HuH-7 (cell line): ENCODE measurements at places on chromosomes 2 and 18.
A peak's percentile ranks its signal among the peaks of the same experiment; 100 is the strongest.

DNA sequence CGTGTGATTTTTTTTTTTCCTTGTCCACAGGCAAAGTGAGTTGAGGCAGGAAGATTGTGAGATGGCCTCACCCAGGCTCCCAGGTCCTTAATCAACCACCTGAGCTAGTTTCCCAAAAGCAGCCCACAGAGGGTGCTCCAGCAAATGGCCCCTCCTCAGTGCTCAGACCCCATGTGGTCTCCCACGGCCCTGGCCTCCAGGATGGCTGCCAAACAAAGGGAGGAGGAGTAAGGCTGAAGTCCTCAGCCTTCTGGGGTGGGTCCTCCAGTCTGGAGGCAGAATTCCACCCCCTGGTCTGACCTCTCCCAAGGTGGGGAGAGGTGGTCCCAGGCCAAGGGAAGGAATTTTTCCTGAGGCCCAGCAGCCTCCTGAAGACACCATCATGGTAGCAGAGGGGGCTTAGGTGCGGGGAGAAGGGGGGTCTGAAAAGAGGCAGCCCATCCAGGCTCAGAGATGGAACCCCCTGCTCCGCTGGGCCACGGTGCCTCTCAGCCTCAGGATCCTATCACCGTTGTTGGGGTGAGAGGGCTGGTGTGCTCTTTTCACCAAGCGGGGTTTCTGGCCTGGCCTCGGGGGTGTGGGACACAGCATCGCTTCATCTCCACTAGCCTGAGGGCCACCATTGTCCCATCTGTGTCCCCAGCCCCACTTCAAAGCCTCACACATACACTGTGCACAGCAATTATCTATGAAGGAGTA is 2.3 kb downstream of the NGEF start:
- no peak for DNase-seq

GRCh38 chr2:163734881-163735684 is 725 bp downstream of the FIGN start:
- no peak for DNase-seq

GRCh38 chr2:17470855-17471641 is 47.2 kb downstream of the RAD51AP2 start:
- DNase-seq = peak; percentile 7

GRCh38 chr2:33503002-33503401 is 26.6 kb downstream of the RASGRP3 start:
- no peak for DNase-seq

DNA sequence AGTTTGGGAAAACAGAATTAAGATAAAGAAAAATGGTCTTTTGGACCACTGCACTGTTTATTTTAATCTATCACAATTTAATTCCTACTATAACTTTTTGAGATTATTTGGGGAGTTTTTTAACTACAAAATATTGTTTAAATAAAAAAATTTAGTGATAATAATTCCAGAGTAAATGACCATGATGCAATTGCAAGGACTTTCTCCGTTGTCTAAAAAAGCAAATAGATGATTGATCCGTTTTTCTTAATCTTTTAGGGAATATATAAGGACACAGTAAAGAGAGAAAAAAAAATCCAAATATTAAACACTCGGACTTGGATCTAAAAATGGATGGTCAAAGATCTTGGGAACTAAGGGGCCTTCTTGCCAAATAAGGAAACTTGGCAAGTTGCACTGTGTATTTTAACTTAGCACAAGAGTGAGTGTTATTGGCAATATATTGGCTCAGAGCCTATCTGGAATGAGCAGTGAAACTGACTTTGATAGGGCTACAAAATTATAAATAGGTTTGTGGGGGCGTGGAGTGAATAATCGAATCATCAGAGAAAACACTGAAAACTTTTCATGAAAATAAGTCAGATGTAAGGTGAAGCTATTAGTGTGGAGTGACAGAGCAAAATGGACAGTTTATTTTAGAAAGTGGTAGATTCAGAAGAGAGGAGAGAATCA is 2.0 kb downstream of the MAP3K20 start:
- no peak for DNase-seq

- DNase-seq = no peak
Observed at GRCh38 chr2:3627500-3628100, 30.4 kb upstream of the ALLC start.

GRCh38 chr2:60512062-60512622 is 41.3 kb downstream of the BCL11A start:
- no peak for DNase-seq

DNA sequence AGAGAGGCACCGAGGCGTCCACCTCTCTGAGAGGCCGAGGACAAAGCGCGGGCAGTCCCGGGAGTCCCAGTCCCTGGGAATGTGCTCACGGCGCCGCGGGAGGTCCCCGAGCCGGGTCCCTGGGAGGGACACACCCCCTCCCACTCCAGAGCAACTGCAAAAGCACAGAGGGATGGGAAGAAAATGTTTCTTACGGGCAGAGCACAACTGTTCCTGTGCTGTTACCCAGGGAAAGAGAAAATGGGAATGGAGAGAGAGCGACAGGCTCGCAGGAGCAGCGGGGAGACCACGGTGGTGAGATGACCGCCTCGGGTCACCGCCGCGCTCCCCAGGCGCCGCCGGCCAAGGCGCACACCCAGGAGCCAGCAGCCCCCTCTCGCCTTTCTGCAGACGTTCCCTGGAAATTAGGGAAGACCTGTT is 1.2 kb upstream of the BCL11A start:
- no peak for DNase-seq

DNA sequence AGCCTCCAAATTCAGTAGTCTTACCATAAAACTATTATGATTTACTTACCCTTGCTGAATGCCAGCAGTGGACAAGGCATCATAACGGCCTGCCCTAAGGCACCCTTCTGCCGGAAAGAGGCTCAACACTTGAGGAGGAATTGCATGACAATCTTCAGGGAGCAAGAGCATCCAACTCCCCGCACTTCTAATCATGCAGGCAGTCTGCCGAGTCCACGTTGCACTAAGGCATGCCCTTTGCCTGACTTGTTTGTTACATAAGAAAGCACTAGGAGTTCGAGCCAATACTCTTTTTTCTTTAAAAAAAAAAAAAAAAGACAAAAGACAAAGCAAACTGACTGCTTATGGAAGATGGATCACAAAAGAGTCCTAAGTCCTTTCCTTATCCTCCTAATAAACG is 17.9 kb upstream of the SPTBN1 start:
- no peak for DNase-seq
